Left renal cortex interstitium (tissue), 4 donors: ENCODE measurements at places on chromosomes 7 and 10.

DNA sequence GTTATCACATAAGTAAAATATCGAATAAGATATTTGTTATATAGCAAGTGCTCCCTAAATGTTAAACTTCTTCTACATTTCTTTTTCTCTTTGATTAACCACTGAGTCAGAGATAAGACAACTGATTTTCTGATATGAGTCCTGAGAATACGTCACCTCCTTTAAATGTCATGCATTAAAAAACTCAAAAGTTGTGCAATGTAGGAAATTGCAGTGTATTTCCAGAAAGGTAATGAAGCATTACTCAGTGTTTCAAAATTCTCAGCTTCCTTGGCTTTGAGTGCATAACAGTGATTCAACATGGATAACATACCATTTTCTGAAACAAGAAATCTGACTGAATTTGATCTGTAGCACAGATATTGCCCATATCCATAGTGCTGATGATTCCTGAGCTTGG, 155.8 kb downstream of the BMPER start:
- DNase-seq: no peak

DNA sequence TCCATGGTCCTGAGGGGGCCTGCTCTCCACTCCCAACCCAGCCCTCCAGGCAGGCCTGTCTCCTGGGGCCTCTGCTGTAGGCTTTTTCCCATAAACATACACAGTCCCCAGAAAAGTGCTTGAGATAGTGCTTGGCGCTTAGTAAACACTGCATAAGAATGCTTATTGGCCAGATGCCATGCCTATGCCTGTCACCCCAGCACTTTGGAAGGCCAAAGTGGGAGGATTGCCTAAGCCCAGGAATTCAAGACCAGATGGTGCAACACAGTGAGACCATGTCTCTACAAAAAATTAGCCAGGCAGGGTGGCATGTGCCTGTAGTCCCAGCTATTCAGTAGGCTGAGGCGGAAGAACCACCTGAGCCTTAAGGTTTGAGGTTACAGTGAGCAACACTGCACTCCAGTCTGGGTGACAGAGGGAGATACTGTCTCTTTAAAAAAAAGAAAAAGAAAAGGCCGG, 24.6 kb upstream of the ASL start:
- DNase-seq: no peak

DNA sequence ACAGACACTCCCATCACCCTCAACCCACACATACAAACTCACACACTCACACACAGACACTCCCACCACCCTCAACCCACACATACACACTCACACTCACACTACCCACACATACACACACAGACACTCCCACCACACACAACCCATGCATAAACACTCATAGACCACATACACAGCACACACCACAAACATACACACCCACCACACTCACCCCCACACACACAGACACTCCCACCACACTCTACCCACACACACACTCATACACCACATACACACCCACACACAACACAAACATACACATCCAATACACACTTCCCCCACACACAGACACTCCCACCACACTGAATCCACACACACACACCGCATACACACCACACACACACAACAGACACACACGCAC, 521.2 kb downstream of the TCERG1L start:
- DNase-seq: no peak

DNA sequence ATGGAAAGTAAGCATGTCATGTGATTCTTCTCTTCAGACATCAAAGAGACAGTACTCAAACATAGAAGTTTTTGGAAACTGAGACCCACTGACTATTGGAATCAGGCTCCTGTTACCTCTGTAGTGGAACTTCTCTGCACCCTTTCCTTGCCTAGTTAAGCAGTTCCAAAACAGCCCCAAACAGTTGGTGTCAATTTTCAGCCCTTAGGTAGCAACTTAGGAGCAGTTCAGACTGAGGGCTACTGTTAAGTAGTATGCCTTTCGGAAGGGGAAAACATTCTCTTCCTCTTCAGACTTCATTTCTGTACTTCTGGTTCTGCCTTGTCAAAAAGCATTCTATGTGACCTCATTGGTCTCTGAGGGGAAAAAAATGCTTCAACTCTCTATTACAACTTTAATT, 85.7 kb downstream of the ZNF277 start:
- DNase-seq: no peak

DNA sequence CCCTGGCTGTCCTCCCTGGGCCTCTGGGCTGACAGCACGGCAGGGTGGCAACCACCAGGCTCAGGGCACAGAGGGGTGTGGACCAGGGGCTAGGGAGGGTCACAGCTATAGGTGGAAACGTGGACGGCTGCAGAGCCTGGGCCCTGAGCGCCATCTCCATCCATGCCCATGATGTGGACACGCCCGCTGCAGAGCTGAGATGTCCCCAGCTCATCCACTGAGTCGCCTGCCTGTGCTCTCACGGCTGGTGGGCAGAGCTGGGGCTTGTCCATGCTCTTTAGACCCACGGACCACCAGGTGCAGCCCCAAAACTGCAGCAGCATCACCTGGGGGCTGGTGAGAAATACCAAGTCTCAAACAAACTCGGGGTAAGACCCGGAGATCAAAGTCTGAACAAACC, 16.1 kb downstream of the TECPR1 start:
- no peak for DNase-seq

GRCh38 chr7:40463446-40463845, 328.6 kb downstream of the SUGCT start:
- no peak for DNase-seq

DNA sequence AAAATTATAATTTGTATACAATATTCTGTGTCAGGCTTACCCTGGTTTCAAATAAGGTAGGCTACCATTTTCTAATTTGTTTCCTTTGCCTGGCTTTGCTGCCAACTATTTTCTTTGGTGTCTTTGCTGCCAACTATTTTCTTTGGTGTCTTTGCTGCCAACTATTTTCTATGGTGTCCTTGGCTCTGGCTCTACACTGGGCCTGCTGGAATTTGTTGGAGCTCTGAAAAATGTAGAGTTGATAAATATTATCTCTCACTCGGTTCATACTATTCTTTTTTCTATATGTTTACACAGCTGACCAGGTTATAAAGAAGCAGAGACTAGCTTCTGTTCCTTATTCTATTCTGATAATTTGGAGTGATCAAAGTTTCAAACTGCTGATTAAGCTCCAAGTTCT, 768.0 kb upstream of the PHF14 start:
- no peak for DNase-seq

DNA sequence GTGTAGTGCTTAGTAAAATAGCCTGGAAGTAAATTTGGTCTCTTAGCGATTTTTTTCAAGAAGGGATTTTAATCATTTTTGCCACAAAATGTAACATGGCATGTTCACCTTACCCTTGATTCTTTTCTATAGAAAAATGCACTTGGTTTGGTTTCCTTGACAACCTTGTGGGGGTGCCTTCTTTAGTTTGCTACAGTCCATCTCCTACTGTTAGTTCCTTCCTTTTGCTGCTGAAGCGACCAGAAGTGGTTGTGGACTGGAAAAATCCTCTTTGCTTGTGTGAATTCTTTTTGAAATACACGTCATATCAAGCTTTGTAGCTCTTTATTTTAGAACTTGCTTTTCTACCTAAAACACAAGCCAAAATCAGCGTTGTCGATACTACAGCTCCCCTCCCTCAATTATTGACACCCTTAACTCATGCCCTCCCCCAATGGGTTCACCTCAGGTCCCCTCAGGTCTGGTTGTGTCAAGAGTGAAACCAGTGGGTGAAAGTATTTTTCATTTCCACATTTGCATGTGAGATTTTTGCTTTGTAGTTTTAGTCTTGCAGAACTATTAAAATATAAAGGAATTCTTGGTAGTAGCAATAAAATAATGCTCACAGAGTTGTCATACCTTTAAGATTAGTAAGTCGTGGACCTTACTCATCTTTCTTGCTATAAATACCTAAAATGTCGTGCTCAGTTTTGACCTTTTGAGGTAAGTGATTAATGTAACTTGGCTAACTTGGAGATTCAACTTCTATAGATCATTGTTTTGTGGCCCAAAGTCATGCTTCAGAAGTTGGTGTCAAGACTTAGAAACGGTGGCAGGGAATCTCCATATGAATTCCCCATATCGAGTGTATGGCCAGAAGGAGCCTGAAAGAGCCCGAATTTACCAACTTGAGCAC, 1.5 kb downstream of the ACTR3B start:
- DNase-seq: no peak

DNA sequence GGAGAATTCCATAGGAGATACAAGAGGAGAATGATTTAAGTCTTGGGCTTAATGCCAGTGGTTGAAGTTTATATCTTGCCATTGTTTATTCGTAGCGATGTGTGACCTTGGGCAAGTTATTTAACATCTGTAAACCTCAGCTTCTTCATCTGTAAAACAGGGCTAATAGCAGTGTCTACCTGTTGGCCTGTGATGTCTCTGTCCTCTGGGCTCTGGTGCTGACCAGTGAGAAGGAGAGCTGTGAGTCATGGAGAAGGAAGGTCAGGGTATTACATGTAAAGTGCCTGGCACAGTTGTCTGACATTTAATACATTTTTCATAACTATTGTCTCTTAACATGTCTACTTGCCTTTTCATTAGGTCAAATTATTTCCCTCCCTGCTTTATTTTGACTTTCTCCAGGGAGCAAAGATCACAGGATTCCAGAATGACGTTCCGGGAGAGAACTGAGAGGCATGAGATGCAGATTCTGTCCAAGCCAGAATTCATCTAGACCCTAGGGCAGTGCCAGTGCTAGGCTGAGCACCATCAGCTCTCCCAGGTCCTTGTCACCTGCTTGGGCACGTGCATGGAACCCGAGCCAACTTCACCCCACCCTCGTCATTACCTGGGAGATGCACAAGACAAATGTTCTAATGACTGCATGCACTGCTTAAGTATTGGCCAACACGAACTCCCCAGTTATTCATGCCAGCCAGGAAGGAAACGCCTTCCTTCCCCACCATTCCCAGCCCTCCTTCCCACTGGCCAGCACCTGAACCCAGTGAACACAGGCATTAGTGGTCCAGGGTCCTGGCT, 187.9 kb downstream of the DPY19L1 start:
- DNase-seq: no peak

DNA sequence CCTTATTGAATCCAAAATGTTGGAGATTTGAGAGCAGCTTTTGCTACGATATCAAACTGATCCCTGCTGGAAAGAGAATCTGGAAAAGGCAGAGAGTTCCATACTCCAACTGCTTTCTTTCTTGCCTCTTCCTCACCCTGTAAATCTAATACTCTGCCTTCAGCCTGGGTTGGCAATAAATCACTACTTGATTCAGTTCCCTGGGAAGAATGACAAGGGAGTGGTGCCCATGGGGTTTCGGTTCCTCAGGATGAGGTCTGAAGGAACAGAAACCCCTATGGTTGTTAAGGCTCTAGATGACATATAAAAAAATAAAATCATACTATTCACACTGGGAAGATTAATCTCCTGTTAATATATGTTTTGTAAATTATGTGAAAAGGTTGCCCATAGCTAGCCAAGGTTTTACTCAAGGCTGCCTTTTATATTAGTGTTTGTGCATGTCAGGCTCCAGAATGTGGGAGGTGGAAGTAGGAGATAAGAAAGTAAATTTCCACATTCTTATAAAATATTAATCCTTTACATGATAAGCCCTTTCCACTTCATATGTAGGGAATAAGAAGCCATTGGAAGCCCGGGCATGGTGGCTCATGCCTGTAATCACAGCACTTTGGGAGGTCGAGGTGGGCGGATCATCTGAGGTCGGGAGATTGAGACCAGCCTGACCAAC, 106.2 kb upstream of the CACNA2D1 start:
- no peak for DNase-seq

DNA sequence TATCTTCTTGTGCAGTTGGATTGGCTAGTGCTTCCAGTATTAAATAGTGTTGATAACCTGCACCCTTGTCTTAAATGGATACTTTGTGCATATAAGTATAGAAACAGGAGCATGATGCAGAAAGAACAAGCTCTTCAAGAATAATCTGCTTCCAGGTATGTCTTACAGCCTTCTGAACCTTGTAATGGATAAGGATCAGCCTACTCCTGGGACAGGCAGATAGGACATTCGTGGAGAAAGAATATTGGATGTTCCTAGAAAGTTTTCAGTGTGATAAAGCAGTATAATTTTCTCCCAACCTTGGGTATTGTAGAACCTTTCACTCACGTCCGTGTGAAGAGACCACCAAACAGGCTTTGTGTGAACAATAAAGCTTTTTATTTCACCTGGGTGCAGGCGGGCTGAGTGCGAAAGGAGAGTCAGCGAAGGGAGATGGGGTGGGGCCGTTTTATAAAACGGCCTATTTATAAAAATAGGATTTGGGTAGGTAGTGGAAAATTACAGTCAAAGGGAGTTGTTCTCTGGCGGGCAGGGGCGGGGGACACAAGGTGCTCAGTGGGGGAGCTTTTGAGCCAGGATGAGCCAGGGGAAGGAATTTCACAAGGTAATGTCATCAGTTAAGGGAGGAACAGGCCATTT, 27.2 kb downstream of the C1GALT1 start:
- DNase-seq: no peak

DNA sequence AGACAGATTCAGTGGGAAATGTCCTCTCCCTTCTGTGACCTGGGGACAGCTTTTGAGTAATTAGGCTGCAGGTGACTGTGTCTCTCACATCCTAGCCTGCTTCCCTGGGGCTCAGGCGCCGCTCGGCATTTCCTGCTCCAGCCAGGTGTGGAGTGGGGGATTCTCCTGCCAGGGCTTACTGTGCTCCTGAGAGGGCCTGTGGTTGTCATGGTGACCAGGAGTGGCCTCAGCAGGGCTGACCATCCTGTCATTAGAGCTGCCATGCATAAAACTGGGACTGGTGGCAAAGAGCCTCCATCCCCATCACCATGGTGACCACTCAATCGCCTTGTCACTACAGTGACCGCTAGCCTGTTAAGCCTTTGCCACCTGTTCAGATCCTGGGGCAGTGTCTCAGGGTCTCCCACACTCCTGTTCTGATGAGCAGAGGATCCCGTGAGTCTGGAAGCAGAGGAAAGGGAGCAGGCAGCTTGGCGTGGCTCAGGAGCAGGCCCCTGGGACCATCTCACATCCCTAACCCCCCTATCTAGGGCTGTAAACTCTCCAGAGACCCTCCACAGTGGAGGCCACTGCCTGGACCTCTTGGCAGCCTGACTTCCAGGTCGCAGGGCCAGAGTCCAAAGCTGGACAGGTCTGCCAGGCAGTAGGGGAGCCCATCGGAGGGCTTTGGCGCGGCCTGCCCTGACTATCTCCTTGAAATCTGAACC, at the start of gene GCK:
Gene GCK, minus strand, starts transcription at position 154 of the 707 bp plus-strand sequence. CDS start 486 bp downstream, outside the sequence.
- no peak for DNase-seq
